ENCODE measurements at places on chromosomes 11 and 22.

DNA sequence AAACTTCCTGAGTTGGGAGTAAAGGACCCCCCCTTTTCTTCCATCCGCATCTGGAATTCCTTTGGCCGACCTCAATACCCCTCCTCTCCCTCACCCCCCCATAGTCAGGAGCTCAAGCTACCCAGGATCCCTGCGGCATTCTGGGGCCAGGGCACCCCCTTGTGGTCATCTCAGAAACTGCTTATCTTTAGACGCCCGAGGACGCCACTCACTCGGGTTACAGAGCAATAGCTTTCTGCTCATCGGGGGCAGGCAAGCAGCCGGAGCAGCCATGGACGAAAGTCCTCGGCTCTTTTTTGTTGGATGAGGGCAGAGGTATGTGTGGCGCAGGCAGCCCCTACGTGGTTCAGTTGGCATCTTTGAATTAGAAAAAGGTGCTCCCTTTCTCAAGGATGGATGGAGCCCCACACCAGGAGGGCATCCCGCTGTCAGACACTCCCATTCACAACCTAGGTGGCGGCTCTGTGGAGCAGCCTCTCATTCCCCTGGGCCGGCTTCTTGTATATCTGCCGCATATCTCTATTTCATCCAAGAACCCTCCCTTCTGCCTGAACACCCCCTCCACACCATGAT lies 2.3 kb downstream of the C1QTNF5 start:
- DNase-seq, result no peak

DNA sequence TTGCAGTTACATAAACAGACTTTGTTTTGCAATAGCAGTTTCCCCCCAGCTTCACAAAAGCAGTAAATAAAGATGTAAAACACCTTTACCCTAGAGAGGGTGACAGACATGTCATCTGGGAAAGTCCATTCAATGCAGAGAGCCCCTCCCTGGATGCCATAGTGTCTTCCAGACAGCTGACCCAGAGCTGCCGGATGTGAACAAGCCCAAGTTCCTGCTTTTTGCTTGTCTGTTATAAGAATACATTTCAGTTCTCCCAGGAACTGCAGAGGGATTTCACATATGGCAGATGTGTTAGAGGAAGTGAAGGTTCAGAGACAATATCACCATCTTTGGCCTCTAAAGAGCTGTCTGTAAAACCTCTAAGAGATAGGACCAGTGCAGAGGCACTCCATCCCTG lies 48.9 kb downstream of the RELT start:
- DNase-seq, result no peak

DNA sequence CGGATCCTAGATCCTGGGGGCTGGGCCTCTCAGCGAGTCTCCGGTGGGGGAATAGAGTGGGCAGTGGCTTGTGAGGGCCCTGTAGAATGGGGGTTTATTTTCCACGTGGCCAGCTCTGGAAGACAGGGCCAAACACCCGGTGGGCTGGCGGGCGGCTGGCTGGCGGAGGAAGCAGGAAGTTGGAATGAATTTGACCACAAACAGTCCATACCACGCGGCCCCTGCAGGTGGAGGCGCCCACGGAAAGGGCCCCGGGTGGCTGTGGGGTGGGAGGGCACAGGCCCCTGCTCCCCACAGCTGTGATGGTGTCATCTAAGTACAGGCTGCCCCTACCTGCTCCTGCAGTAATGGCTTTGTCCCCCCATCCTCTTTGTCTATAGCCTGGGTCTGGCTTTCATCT lies 15.1 kb downstream of the MCAT start:
- DNase-seq, result no peak

- DNase-seq, result no peak
These were observed 1.5 kb downstream of the INCENP start for GRCh38 chr11:62125316-62125715.

DNA sequence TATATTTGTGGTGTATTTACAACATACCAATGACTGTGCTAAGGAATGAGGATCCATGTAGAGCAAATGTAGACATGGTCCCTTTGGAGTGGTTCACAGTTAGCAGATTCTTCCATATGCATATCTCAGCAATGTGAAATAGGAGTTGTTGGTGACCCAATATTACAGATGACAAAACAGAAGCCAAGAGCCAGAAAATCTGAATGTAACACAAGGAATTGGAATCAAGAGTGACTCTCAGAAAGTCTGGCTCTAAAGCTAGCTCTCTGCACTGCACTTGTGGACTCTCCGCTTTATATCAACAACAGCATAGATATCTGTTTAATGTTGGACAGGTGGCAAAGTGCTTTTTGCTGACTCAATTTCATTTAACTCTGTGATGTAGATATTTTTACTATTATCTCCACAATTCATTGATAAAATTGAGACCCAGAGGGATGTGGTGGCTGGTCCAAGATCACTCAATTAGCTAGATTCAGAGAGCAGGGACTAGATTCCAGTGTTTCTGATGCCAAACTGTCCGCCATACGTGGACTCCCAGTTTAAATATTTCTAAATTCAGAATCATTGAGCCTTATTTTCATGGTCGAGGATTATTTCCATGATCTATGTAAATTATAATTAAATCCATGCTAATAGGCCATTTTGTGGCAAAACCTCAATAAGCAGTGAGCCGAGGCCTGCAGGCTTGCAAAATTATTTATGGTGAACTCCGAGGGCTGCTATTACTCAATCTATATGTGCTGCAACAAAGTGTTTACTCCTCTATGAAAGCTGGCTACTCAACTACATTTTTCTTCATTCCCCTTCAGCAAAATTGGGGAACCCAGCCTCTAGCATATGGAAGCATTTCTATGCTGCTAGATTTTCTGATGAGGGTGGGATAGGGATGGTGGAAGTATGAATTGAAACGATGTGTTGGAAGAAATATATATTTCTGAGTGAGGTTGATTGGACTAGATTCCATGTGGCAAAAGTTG lies 21.1 kb upstream of the TENM4 start:
- no peak for DNase-seq

DNA sequence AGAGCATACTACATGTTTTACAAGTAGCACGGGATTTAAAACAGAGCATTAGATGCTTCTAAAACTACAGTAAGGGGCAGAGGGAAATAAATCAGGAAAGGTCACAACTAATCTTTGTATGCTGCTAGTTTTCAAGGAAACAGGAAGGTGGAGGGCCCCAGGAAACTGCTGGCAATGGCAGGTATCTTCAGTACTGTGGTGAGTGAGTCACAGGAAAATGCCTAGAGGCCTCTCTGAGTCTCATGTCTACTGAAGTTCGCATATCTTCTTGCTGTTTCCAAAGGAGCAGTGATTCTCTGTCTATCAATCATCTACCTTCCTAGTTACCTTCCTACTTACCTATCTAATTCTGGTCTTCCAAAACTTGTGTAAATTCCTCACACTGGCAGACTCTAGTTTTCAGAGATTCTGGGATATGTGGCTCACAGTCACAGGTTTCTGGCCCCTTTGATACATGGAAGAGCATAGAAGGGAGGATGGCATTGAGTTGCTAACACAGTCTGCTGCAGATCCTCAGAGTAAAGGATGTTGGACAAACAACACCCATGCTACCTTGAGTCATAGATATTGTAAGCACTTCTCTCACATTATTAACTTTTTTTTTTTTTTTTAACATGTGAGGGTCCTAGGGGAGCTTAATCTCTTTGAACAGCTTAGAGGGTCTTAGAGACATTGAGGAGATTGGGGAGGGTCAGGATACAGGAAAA lies 58.8 kb upstream of the SYN3 start:
- no peak for DNase-seq

- peak; percentile 31 for DNase-seq
These were observed 10.3 kb downstream of the TOP3B start for GRCh38 chr22:21972293-21972779.

DNA sequence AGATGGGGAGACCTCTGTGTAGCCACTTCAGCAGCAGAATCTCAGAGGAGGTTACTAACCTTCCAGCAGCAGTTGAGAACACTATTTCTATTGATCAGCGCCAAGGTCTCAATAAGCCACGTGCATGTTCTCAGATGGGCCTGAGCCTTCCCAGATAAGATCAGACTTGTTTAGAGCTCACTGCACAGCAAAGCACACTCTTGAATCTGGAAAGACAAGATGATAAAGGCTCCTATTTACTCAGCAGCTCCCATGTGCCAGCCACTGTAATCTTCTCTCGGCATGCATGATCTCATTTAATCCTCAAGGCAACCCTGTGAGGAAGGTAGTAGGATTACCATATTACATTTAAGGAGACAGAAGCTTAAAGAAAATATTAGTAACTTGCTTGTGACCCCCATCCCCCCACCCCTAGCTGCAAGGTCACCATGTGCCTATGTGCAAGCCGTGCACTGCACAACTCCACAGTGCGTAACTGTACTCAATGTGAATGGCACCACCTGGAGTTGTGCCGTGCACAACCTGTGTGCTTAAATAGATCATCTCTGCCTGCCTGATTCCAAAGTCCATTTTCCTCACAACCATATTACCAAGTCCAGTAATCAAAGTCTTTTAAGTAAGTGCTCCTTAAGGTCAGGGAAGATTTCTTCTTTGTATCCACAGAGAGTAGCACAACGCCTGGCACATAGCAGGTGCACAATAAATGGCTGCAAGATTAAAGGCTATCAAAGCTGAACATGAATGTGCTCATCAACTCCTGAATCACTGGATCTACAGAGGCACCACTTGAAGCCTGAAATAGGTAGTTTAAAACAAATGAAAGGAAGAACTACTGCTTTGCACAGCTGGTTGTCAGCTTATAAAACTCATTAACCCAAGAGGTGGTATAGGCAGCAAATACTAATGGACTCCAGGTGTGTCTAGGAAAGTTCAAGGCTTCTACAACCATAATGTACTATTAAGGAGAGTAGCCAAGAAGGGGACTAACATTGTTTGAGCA lies 293.8 kb downstream of the BUD13 start:
- DNase-seq, result no peak

GRCh38 chr11:120869516-120870011 lies 154.3 kb upstream of the TBCEL start:
- no peak for DNase-seq

GRCh38 chr11:95720195-95720594 lies 69.4 kb downstream of the FAM76B start:
- no peak for DNase-seq

DNA sequence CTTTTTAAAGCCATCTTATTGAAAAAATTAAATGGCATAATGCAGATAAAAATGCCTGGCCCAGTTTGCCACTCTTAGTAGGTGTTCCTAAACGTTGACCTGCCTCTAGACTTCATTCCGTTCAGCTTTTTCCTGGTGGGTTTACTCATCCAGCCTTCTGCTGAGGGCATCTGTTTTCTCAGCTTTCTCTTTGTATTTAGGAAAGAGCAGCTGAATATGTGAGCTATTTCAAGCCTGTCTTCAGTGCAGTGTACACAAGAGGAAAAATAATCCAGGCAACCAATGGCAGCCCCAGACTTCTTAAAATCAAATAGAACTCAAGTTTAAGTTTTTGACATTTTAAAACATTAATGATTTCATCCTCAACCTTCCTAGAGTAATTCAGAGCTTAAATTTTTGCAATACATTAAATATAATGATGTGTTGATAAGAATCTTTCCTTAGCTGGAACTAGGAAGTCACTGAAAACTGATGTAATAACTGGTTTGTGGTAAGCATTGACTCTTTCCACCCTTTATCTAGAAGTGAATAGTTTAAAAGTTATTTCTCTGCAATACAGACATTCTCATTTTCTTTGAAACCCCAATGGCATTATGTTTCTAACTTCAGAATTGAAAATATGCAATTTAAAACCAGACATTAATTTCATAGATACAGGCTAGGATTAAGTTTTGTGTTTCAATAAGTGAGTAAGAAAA lies 165.4 kb downstream of the AASDHPPT start:
- DNase-seq, result no peak

DNA sequence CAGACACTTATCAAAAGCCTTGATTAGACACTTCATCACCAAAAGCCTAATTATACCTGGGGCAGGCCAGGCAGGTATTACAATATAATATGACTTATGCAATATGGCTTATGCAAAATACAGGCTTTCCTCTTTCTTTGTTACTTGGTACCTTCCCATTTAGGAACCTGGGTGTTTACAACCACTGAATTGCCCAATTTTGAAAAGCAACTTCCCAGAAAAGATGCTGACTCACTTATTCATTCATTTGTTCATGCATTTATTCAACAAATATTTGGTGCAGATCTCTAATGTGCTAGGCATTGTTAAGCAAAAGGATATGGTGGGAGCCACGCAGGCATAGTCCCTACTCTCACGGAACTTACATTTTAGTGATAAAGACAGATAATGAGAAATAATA lies 13.6 kb upstream of the JAML start:
- DNase-seq, result no peak

DNA sequence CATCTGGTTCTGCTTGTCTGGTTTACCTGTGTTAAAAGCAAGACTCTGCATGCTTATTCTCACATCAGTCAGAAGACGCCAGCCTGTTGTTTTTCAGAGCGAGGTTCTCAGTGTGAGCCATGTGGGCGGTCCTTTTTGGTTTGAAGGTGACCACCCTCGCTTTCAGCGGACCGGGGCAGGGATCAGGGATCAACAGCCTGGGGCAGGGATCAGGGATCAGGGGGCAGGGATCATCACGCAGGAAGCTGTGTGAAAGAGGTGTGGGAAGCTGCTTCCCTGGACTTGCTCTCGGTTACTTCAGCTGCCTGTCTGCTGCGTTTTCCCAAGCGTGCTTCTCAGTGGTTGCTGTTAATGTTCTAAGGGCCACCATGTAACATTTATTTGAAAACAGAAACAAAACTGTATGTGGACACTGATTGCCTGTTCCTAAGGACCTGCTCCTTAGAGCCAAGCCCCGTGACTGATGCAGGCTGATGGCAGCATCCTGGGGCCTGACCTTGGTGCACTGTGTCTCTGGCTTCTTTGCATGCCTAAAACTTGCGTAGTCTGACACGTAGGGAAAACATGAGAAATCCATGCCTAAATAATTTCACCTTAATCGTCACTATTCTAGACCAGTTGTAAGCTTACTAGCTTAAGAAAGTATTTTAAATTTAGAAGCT lies 146.9 kb downstream of the ATXN10 start:
- DNase-seq, result no peak

DNA sequence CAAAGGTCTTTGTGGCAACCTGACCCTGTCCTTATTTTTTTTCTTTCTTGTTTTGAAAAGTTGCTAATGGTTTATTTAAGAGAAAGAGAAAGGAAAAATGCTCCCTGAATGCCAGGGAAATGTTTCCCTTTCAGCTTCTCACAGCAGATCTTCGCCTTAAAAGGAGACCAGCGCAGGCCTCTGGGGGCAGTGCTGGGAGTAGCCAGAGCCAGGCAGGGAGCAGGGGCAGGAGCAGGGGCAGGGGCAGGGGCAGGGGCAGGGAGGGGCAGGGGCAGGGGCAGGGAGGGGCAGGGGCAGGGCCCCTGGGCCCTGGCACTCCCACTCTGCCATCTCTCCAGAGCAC lies 5.1 kb downstream of the MOB2 start:
- no peak for DNase-seq

DNA sequence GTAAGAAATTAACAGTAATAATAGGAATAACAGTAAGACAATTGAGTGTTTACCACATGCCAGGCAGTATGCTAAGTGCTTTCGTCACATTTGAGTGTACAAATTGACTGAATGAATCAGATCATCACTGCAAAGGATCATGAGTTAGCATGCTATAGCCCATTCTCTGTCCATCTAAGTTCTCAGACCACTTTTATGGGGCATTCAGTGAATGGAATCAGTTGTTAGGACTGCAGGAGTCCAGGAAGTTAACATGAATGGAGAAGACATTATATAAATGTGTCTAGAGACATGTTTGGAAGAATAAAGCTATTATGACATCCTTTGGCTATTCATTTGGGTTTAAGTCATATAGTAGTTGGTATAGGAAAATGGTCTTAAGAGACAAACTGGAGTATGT lies 59.9 kb downstream of the NCAM1 start:
- DNase-seq, result no peak

All from T follicular helper cell (primary cell).